ENCODE measurements at places on chromosomes 11 and 22.

- DNase-seq = no peak
These were observed 17.2 kb downstream of the FRMD8 start for GRCh38 chr11:65403607-65404121.

DNA sequence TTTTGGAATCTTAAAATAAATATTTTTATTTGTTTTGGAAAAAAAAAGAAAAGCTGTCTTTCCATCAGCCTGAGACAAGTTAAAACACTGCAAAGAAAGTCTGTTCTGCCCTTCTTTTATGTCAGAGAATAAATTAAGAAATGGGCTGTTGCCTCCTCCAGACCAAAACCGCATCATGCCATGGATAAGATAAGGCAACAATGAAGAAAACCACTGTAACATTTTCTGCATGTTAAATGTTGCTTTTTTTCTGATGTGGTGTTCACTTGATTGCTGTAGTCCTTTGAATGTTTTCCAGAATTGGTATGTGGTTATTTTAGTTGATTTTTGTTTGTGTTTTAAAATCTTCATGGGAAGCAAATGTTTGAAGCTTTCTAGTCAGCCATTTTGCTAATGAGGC, 319.2 kb upstream of the CNTN5 start:
- no peak for DNase-seq

DNA sequence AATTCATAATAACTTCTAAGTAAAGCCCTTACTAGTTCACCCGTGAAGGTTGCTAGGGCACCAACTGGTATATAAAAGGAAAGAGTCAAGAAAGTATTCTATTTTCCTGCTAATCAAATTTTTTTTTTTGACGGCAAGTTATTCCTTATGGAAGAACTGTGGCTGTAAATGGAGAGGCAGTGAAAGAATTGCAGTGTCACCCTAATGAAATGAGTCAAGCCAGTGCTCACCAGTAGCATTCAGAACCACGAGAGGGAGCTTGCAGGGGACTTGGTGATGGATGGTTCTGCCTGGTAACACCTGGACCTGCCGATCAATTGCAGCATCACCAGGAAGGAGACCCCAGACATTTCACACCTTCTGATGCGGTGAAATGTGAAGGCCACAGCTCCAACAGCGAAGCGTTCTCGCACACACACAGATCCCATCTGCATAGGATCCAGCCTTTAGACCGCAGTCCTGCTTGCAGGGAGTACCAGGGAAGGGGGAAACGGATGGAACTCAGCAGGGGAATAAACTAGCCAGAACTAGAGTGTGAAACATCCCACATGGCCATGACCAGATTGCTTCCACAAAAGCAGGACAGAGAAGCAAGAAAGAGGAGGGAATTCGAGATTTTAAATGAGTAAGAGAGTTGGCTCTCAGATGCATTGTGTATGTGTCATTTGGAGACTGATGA, 326.2 kb downstream of the TBC1D22A start:
- DNase-seq = peak; percentile 63

DNA sequence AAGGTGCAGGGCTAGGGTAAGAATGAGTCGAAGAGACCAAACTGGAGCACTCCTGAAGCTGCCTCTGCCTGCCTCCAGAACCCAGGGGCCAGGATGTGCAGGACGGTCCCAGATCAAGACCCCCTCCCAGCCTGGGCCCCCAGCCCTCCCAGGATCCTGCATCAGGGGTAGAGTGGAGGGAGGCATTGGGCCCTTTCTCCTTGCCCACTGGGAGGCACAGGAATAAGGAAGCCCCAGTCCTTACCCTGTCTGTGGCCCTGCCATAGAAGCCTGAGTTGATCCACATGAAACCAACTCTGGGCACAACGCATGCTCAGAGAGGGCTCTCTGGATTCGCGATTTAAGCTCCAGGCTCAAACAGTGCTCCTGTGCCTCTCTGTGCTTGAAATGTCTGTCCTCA, 661.8 kb upstream of the B3GAT1 start:
- no peak for DNase-seq

- DNase-seq = no peak
These were observed 12.9 kb upstream of the CASTOR1 start for GRCh38 chr22:30301995-30302809.
